ENCODE measurements at places on chromosomes 16 and 17. TPM values are rescaled to one million over a fixed set of nuclear protein-coding genes. Genes with fewer than 3 reads are reported as not detected.

- DNase-seq, result no peak
Observed at GRCh38 chr16:12214509-12214908, 238.0 kb downstream of the SNX29 start.

DNA sequence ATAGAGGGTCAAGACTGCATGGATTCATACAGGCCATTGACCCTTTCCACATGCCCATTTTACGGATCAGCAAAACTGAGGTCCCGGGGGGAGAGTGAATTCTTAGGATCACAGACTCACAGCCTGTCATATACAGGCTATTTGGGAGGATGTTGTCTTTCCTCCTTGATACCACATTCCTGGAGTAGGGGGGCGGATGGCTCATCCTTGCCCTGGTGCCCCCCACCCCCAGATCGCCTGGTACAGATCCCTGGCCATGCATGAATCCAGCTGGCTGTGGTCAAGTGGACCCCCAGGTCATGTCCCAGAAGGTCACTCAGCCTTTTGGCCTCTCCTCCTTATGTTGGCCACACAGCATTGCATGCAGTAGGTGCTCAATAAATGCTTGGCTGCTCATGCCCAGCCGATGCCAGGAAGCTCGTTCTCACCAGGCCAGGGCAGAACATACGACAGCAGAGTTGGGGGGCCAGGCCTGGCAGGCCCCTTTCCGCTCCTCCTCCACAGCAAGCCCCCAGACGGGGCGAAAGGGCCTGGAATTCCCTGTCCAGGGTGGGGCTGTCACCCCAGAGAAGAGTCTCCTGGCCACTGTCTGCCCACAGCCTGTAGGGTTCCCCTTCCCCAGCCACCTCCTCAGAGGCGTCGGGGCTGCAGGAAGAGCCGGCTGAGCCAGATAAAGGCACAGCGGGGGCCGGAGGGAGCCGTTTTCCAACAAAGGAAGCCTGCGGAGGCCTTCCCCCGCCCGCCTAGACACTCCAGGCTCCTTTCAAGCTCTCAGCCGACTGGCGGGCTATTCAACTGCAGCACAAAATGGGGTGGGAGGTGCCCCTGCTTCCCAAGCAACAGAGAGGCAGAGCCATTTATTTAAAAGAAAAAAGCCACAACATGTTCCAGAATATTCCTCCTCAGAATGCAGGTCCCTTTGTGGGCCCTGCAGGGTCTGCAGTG lies 215.7 kb upstream of the CIBAR2 start:
- DNase-seq, result peak; percentile 84

GRCh38 chr17:34178092-34178491 lies 77.0 kb upstream of the CCL2 start:
- DNase-seq, result no peak

GRCh38 chr17:8647202-8647601 lies 16.7 kb upstream of the MYH10 start:
- DNase-seq, result no peak

DNA sequence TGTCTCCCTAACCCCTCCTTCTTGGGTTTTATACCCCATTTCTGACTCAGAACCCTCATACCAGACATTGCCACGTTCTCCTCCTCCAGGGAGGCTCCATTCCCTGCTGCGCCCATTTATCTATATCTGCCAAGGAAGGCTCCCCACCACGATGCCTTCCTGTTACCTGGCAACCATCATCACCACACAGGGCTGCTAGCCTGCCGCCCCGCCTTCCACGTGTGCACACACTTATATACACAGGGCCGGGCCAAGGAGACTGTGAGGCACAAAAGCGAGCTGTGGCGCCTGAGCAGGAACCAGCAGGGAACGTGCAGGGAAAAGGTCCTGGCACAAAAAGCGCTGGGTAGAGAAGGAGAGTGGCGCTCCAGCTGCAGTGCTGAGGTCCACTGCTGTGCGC lies 261.8 kb downstream of the CBLN1 start:
- no peak for DNase-seq

Gene PRAC1
- polyA plus RNA-seq, result not detected

Gene GPR139
- not detected for polyA plus RNA-seq

Gene FOXL1
- polyA plus RNA-seq, result 0.75 TPM

Gene NPB
- 0.32 TPM for polyA plus RNA-seq

Measured in right cardiac atrium (tissue), 5 donors.